ENCODE measurements at places on chromosomes 3 and 15.

GRCh38 chr3:127208483-127209100 lies 15.7 kb downstream of the PRR23E start:
- no peak for DNase-seq

GRCh38 chr15:96234109-96234892 lies 96.2 kb upstream of the NR2F2 start:
- no peak for DNase-seq

- DNase-seq = no peak
These were observed 25.9 kb downstream of the TMCC1 start for GRCh38 chr3:129867506-129868124.

DNA sequence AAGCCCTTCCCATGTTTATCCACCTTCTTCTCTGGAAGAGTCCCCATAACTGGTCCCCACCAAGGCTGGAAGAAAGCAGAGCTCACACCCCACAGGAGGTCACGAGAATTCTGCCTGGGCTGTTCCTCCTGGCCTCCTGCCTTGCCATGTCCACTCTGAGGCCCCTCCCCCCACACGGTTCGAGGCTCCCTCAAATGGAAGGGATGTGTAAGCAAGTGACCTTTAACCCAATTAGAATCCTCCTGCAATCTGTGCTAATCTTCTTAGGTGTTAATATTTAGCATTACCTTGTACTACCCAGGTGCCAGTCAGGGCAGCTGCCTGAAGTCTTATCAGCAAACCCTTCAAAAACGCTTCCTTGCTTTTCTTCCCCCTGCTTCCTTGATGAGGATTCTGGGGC lies 32.4 kb upstream of the DYNC1LI1 start:
- no peak for DNase-seq

DNA sequence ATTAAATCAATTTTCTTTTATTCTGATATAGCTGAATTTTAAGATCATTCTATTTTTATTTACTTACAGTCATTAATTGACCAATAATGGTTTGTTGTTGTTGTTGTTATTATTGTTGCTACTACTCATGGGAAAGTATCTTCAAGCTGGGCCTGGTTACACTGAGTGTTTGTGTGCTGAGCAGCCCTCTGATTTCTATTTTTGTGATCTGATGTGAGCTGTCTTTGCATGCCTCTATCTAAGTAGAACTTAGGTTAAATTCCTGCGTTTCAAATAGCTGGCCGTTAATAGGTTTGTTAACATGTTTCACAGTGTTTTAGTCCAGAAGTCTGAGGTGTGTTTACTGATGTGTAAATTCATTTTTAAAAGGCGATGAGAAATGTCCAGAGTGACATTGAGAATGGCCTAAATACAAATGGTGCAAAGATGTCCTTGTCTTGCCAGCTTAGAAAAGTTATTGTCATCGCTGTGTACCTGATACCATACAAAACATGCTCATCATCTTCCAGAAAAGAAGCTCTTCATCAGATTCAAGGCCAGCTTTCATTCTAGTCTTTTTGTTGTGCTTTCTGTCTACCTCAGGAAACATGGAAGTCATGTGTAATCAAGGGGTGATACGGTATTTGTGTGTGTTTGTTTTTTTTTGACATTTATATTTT lies 15.8 kb downstream of the ARIH2 start:
- DNase-seq = no peak

DNA sequence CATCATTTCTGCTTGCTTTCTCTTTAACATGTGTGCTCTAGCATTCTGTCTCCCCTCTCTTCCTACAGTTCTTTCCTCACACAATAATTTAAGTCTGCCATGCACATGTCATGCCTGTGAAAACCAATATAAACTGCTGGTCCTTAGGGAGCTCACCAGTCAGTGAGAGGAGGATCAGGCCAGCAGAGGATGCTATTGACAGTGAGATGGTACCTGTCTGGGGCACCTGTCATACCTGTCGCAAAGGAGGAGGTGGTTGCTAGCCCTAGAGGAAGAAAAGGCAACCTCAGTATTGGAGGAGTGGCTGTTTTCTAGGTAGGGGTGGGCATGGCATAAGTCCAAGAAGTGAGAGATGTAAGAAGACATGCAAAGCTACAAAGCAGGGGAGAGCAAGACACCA lies 194.6 kb downstream of the GABRG3 start:
- DNase-seq = no peak

GRCh38 chr3:113695786-113696645 lies at the start of gene USF3:
USF3 (minus strand) TSS chr3:113696642; CDS start chr3:113674878, 21,764 bp downstream.
- DNase-seq = peak; percentile 56

- DNase-seq = no peak
These were observed 25.3 kb upstream of the VPS33B start for GRCh38 chr15:91047545-91048199.

DNA sequence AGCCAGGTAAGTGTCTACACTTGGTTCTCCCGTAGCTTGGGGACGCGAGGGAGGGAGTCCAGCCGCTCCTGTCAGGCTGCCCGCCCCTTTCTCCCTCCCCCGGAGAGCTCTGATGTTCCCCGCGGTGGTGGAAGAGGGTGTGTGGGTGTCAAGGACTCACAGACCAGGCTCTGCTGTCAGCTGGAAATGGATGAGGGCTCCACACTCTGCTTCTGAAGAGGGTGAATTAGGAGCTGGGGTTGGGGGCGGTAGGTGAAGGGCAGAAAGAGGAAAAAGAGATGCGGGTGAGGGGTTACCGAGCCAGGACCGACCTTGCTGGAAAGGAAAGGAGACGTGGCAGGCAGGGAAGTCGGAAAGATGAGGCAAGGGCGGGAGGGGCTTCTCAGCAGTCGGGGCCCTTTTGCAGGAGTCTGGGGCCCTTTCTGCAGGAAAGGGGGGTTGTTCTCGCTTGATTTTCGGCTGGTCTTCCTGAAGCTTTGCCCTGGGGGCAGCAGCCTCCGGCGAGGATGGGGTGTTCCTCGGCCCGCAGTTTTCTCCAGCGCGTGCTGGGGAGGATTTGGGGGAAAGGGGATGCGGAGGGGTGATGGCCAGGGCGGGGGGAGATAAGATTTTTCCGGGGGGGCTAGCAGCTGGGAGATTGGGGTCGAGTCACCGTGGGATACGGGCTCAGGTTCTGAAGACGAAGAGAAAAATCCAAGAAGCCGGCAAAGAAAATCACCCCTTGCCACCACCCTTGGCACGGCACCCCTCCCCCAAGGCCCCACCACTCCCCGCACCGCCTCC lies 602 bp upstream of the BAHD1 start:
- no peak for DNase-seq

DNA sequence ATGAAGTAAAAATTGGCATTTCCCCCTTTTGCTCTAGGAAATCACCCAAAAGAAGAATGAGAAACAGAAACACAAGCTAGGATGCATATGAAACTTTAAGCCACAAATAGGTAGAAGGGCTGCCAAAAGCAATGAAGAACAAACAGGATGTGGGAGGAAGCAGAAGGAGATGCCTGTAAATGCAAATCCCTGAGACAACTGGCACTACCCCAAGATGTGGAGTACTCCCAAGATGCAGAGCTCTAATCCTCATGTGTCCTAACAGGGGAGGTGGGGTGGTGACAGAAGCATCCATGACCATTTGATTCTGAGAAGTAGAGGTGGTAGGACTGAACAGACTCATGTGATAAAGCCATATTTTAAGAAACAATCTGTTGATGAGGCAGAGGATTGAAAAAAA lies 31.9 kb upstream of the ZNF280D start:
- DNase-seq = no peak

- no peak for DNase-seq
These were observed 26.8 kb downstream of the FNDC3B start for GRCh38 chr3:172065967-172066762.

DNA sequence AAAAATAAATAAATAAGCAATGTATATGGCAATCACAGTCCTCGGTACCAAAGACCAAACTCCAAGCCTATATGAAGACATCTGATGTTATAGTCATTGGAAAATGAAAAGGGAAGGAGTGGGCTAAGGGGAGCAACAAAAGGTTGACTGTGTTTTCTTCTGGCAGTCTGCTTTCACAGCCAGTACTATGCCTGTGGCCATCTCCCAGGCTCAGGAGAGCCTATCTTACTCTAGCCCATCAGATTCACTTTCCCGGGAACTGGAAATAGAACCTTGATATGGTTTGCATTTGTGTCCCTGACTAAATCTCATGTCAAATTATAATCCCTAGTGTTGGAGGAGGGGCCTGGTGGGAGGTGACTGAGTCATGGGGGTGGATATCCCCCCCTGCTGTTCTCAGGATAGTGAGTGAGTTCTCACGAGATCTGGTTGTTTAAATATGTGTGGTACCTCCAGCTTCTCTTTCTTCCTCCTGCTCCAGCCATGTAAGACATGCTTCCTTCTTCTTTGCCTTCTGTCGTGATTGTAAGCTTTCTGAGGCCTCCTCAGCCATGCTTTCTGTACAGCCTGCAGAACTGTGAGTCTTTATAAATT lies 105.3 kb downstream of the PLCH1 start:
- no peak for DNase-seq

DNA sequence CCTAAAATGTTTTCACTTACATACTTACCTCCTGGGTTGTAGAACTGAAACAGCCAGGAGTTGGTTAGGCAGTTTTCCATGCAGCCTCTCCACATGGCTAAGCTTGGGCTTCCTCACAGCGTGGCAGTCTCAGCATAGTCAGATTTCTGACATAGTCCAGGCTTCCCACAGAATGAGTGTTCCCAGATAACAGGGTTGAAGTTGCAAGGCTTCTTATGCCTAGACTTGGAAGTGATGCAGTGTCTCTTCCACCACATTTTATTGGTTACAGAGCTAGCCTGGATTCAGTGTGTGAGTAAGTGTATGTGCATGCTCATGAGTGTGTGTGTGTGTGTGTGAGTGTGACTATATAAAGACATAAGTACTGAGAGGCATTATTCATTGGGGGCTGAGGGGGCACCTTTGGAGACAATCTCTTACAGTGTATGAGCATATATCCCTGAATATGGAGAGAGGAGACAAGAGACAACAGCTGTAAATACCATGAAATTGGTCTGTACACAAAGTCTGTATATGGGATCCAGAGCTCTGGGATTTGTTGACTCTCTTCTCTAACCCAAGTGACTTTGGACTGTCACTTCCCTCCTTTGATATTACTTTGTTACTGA lies 78.1 kb downstream of the ZNF621 start:
- no peak for DNase-seq

DNA sequence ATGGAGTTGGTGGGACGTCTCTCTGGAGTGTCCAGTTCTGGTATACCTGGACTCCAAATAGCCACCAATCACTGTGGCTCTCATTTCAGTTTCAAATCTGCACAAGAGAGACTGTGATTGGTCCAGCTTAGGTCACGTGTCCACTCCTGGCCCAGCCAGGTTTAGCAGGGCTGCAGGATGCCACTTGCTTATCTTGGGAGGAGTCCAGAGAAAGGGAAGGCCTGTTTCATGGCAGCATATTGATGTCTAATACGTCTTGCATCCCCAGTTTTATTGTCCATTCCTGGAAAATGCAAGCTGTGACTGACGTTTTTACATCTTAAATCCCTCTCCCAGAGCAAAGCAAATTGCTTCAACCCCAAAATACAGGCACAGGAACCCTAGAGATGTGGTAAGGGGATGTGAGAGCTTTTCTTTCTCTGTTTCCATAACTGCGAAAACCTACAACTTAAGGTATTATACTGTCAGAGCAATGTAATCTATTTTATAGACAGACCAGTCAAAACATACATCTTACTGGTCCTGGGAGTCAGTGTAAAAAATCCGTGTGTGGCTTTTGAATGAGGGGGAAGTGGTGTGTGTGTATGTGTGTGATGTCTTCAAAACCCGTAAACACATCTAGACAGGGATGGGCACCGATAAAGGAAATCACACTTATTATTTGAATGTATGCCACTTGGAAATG lies 274.4 kb downstream of the TLE3 start:
- no peak for DNase-seq

DNA sequence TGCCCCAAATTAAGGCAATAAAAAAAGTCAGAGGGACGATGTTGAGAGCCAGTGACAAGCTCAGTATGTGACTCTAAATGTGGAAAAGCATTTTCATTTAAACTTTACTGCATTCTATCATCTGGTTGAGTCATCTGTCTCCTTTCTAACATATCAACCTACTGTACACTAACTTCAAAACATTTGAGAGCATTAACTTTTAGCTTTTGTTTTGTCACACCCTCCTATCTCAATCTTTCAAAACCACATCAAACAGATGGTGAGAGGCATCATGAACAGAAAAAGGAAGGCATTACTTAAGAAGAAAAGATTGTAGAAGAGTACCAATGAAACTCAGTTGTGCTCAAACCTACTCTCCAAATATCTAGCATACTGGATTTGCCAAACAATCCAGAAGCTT lies 4.8 kb downstream of the LRRC58 start:
- DNase-seq = no peak

- DNase-seq = no peak
These were observed 18.7 kb upstream of the ITPKA start for GRCh38 chr15:41474941-41475340.

GRCh38 chr3:117844676-117845075 lies 1135.1 kb downstream of the TUSC7 start:
- DNase-seq = no peak

All from activated CD4-positive, alpha-beta T cell treated with anti-CD3 and anti-CD28 coated beads, Interleukin-2, amount 50 U/mL, for 24 hours (primary cell).